ENCODE measurements at places on chromosomes 12 and 14.

DNA sequence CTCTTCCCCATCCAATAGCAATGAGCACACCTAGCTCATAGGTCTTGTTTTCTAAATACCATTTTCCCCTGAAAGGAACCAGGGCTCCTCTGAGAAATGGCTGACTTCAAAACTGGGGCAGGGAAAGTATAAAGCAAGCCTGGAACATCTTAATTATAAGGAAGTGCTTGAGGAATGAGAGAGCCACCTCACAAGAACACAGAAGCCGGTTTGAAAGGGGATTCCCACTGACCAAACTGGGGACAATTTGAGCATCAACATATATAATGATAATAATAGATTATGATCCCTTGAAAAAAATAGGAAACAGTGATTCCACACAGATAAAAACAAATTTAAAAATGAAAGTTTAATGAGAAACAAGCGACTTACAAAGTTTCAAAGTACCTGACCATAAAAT, 22.1 kb downstream of the PTGER2 start:
- no peak for DNase-seq

DNA sequence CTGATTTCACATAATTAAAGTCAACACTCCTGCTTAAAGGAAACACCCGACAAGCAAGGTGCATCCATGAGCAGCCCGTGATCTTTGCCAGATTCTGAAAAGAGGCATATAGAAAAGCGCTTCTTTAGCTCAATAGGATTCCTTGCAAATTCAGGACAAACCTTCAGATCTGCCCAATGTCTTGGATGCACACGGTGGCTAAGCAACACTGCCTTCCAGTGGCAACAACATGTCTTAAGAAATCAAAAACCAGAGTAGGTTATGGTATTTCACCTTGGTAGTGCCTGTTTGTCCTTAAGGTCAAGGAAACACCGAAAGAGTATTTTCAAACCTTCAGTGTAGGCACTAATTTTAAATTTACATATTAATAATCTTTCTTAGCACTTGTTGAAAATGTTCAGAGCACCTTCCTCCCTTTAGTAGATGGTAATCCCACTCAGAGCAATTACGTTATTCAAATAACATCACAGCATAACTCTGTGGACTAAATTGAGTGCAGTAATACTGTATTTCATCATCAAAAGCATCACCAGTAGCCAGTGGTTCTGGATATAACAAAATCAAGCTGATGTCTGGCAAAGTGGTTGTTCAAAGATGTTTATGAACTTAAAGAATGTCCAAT, 58.0 kb upstream of the CDKN3 start:
- peak; percentile 26 for DNase-seq

GRCh38 chr12:106133136-106134087, 5.3 kb downstream of the NUAK1 start:
- DNase-seq = no peak

GRCh38 chr12:120639771-120640721, at the start of gene CABP1:
Gene CABP1, plus strand, starts transcription at chr12:120640626. Its CDS starts 60 bp downstream, at chr12:120640686.
- DNase-seq = no peak

DNA sequence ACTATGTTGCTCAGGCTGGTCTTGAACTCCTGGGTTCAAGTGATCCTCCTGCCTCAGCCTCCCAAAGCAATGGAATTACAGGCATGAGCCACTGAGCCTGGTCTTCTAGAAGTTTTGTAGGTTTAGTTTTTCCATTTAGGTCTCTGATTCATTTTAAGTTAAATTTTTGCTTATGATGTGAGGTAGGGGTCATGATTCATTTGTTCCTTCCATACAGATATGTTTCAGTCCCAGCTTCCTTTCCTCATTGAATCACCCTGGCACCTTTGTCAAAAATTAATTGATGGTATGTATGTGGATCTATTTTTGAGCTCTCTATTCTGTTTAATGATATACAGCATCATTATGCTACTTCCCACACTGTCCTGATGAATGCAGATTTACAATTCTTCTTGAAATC, 25.6 kb upstream of the CABP1 start:
- DNase-seq = no peak

DNA sequence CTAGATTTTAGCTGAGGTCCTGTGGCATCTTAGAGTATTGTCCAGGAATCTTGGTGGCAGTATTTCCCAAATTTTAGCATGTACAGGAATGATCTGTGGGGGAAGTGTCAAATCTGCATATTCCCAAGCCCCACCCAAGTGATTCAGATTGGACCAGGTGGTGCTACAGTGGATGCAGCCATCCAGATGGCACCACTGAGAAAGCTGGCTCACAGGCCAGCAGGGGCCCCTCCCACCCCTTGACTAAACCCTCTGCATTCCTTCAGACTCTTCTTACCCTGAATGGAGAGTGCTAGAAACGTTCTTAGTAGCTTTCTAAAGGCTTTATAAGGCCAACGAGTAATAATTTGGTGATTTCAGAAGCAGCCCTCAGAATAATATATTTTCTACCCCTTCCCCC, 255.2 kb downstream of the NRXN3 start:
- no peak for DNase-seq

GRCh38 chr14:79466938-79467527, 744.3 kb downstream of the DIO2 start:
- DNase-seq = no peak

DNA sequence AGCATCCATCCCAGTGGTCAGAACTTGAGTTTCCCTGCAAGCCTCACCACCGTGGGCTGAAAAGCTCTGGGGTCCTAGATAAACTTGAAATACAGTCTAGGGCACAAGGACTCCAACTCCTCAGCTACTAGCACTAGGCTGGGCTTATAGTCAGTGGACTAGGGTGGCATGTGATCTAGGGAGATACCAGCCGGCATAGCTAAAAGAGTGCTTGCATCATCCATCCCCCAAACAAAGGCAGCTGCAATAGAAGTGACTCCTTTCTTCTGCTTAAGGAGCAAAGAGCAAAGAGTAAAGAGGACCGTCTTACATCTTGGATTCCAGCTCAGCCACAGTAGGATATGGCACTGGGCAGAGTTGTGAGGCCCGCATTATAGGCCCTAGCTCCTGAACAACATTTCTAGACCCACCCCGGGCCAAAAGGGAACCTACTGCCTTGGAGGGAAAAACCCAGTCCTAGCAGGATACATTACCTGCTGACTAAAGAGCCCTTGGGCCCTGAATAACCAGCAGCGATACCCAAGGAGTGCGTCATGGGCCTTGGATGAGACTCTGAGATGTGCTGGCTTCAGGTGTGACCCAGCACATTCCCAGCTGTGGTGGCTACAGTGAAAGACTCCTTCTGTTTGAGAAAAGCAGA, 17.9 kb upstream of the SOS2 start:
- no peak for DNase-seq
